ENCODE measurements at places on chromosomes 7 and 10.

- peak; percentile 68 for DNase-seq
These were observed 438 bp downstream of the ARID5B start for GRCh38 chr10:61901829-61902444.

GRCh38 chr10:100209303-100209702 lies 20.1 kb downstream of the CHUK start:
- no peak for DNase-seq

- DNase-seq: no peak
These were observed 10.4 kb downstream of the ELN start for GRCh38 chr7:74038194-74038961.

- no peak for DNase-seq
These were observed 289.9 kb upstream of the LRGUK start for GRCh38 chr7:133837224-133837623.

DNA sequence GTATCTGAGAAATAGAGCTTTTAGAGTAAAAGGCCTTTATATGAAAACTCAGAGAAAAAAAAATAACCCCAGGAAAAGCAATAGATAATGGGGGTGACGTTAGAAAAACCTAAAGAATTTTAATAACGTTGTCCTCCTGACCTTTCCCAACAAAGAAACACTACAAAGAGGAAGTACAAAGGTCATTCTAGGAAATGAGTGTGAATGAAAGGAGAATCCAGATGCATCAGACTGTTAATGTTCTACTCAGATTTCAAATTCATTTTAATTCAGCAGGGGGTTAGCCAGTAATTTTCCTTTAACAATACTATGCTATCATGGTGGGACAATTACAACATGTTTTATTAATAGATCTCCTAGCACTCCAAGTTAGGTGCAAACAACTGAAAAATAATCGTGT lies 73.8 kb upstream of the CDK1 start:
- DNase-seq: peak; percentile 4

GRCh38 chr10:118668228-118668952 lies 72.9 kb upstream of the PRLHR start:
- no peak for DNase-seq

Data from renal cortex interstitium (tissue), 15 donors.